ENCODE measurements at places on chromosomes 5 and 9.

DNA sequence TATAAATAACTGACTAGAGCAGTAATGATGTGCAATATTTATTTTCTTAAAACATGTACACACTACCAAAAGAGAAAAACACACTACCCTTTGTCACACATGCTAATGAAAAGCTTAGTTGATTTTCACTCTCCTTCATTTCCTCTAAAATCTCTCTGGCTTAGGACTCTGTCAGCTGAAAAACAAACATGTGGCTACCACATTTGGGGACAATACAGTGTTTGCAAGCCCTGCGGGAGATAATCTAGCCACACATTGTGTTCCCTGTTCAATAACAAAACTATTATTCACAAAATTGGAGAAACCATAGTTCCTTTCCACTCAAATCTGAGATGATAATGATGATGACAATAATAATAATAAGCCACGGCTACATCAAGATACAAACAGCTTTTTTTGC lies 3.5 kb upstream of the LOX start:
- no peak for DNase-seq

GRCh38 chr5:158722940-158723339 lies 376.8 kb downstream of the EBF1 start:
- no peak for DNase-seq

DNA sequence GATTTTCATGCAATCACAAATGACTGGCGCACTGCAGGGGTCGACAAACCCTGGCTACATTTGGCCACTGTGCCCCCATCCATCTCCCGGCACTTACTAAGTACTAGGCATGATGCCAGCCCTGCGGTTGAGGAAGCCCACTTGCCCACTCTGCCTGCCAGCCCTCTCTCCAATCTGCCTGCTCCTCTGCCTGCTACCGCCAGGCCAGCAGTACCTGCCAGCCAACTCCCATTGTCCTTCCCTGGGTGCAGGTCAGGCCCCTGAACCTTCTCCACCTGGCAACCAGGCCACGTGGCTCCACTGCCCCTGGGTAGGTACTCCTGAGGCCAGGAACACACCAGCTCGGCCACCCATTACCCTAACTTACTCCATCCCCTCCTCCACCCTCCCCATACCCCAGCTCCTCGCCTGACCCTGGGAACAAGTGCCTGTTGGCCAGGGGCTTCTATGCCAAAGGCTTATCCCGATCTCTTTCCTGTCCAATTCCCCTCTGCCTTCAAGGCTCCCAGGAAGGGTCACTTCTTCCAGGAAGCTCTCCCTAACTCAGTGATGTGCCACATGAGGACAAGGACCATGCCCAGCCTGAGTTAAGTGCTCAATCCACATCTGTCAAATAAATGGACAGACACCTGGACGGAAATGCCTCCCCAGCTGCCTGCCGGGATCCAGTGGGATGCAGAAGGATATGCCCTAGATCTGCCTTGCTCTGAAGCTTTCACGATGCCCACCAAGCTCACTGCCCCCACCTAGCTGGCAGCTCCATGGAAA lies 6.6 kb downstream of the EEIG1 start:
- DNase-seq: no peak

DNA sequence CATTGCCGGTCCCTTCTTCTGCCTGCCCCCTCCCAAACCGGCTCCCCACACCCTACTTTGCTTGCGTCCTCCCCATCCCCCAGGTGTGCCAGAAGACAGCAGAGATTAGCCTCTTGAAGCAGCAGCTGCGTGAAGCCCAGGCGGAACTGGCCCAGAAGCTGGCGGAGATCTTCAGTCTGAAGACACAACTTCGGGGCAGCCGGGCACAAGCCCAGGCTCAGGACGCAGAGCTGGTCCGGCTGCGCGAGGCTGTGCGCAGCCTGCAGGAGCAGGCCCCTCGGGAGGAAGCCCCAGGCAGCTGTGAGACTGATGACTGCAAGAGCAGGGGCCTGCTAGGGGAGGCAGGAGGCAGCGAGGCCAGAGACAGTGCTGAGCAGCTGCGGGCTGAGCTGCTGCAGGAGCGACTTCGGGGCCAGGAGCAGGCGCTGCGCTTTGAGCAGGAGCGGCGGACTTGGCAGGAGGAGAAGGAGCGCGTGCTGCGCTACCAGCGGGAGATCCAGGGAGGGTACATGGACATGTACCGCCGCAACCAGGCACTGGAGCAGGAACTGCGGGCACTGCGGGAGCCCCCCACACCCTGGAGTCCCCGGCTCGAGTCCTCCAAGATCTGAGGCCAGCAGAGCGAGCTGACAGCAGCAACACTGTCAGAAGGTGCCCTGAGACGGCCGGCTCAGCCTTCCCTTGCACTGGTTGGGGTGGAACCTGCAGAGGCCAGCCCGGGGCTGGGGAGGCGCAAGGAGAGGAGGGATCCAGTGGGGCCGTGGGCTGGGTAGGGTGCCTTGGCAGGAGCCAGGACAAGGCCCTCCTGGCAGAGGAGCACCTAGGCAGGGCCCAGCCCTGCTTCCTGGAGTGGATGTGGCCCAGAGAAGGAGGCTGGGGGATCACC lies 8.3 kb downstream of the N4BP3 start:
- no peak for DNase-seq

DNA sequence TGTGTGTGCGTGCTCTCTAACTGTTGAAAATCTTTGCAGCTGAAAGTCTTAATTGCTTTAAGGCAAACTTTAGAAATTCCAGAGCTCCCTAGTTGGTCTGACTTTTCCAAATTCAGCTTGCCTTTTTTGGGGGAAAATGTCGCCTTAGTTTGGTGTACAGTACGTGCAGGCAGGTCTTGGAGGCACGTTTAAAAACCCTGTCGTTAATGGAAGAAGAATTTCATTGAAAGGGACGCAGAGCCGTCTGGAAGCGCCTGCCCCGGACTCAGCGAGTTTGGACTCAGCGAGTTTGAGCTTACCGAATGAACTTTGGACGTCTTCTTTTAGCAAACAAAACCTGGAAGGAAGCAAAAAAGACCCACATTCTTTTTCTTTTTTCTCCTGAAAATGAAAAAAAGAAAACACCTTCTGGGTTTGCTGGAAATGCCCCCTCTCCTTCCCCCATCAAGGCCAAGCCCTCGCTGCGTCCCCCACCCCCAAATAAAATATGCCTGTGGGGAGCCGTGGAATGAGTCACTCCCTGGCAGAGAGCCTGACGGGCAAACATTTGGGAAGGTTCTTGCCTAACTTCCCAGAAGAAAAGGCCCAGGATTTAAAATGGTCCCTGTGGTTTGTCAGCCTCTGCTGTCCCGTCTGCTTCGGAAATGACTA lies 1.5 kb downstream of the NEK6 start:
- DNase-seq: no peak

DNA sequence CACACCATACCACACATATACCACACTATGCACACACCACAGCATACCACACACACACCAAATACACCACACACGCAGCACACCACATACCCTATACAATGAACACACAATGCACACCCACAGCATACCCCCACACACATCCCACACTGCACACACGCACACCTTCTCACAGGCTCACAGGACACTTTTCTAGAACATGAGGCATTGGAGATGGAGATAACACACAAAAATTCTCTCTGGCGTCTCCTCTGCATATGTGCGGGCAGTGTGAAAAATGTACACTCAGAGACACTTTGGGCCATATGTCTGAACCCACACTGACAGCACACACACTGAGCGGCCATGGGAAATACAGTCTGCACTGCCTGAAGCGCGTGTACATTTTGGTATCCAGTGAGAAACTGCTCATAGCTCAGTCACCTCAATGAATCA lies 278.1 kb downstream of the GADD45G start:
- no peak for DNase-seq

GRCh38 chr9:98784831-98785806 lies 11.2 kb downstream of the ANKS6 start:
- DNase-seq: no peak

DNA sequence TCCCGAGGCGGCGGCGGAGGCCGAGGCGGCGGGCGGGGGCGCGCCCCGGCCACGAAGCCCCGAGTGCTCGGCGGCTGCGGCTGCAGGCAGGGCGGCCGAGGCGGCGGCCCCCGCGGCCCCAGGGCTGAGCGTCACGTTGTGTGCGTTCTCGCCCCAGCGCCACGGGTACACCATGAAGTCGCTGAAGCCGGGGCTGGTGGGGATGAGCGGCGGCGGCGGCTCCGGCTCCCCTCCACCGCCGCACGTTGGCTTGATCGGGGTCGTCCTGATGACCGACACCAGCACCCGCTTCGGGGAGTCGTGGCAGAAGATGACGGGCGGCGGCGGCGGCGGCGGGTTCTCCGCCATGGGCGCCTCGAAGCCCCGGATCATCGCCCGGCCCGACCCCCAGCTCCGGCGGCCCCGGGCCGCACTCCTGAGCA lies 498 bp downstream of the ZNF367 start:
- DNase-seq: peak; percentile 15

GRCh38 chr5:160665460-160665859 lies 186.6 kb downstream of the ATP10B start:
- no peak for DNase-seq

GRCh38 chr9:69136779-69137178 lies 37.3 kb upstream of the TJP2 start:
- no peak for DNase-seq

DNA sequence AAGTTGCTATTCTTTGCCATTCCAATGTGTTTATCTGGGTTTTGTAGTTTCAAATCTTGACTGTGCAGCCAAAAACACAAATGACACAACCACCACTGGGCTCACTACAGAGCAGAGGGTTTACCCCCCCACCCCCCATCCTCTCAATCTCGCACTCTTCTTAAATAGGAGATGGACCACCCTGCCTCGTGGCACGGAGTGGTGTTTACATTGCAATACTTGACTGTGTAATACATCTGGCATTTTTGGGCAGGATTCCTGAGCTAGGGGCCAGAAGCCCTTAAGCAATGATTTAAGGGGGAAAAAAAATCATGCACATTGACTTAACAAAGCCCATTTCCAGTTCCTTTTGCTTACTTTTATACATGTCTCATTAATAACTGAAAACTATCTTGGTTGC lies 19.0 kb downstream of the PTCH1 start:
- DNase-seq: no peak

DNA sequence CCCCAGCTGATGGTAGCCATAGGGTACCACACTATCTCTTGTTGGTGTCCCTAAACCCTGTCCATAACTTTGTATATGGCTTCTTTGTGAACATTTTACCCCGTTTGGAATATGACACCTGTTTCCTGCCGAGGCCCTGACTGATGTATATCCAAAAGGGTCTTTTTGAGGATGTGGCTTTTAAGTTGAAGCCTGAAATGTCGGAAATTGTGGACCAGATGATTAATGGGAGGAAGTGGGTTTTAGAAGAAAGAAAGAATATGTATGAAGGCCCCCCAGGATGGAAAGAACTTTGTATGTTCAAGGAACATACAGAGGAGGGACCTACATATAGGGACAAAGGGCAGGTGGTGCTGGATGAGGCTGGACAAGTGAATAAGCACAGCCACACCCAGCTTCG lies 16.7 kb upstream of the TNFSF8 start:
- DNase-seq: no peak

- no peak for DNase-seq
Measured at GRCh38 chr9:131620764-131621520, 75.6 kb downstream of the PRRT1B start.

DNA sequence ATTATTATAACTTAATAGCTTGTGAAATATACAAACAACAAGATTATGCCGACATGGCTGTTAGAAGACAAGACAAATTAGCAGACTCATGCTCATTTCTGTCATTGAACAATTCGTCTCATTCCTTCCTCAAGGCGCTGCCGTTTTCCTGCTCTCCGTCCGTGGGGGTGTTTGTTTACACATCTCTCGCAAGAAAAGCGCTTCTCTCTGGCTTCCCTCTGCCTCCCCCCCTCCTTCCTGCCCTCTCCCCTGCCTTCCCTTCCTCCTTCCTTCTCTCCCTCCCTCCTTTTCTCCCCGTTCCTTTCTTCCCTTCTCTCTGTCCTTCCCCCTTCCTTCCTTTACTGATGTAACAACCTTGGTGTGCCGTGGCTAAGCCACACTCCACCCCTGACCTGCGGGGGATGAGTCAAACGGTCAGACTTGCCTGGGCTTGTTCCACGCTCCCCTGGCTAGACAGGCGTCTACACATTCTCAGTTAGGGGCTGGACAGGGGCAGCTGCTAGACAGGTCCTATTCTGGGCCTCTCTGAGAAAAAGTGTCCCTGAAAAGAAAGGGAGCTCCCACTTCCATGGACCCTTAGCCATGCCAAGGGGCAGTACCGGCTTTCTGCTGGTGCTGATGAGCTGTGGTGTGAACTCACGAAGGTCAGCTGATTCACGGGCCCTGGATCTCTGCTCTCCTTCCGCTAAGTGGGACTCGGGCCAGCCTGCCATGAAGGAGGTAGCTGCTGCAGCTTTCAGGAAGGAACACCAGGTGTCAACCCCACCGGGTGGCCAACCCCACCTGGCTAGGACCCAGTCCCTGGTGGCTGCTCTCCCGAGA lies 32.0 kb upstream of the SPTLC1 start:
- no peak for DNase-seq

- no peak for DNase-seq
Measured at GRCh38 chr5:107607671-107608345, 62.9 kb downstream of the EFNA5 start.

DNA sequence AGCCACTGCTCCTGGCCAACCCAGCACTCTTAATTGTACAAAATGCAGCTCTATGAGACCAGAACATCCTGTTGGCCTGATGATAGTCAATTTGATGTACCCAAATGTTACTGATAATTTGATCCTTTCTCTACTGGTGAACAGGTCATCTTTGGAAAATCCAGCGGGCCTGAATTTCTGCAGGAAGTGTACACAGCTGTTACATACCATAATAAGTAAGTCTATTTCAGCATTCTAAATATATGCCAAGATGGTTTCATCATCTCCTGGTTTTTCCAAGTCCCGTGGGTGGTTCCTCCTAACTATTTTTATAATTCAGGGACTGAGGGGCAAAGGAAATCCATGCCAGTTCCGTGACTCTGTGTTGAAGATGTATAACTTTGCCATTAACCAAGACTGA lies 155.4 kb downstream of the DOCK8 start:
- DNase-seq: no peak

GRCh38 chr9:116546711-116547581 lies 140.2 kb upstream of the TRIM32 start:
- no peak for DNase-seq

- DNase-seq: no peak
Measured at GRCh38 chr5:73999297-73999696, 373.3 kb downstream of the ARHGEF28 start.

DNA sequence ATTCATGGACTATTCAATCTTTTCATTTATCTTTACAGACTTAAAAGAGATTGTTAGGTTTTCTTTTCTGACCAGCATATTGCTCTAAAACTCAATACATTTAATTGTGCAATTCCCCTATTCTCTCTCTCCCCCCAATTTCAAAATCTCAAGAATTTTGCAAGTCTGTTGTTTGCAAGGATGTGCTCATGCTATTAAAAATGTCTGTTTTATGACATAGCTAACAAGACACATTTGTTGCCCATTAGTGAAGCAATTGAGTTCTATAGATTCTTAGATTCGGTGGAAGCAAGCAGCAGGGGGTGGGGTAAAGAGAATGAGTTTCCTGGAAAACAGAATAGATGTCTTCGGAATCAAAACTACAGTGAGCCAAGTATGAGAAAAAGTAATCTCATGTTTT lies 8.5 kb upstream of the CSNK1A1 start:
- no peak for DNase-seq

GRCh38 chr9:133786371-133786753 lies 48.2 kb upstream of the SARDH start:
- DNase-seq: no peak
